ENCODE measurements at places on chromosomes 3 and 15.

GRCh38 chr3:13873818-13874217 lies 6.1 kb downstream of the WNT7A start:
- no peak for DNase-seq

DNA sequence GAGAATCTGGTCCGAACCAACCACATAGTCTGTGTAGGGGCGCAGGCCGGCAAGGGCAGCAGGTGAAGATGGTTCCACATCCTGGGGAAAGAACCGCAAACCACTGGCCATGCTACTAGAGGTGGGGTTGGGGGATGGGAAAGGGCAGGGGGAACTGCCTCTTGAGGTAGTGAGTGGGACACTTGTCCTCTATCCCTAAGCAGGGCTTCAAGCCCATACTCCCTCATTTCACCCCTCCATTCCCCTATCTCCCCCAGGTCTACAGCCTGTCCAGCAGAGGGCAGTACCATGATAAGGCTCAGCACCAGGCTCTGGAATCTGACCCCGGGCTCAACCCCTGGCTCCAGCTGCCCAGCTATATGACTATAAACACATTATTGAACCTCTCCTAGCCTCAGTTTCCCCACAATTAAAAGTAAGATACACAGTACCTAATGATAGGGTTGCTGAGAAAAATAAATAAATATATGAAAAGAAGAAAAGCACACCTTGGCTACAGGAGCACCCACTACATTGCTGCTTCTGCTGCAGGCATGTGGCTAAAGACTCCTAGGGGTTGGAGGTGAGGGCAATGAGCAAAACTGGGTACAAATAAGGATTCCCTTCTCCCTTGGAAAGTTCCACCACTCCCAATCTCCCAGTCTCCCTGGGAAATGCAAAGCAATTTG lies 6.3 kb downstream of the GORASP1 start:
- DNase-seq: no peak

GRCh38 chr3:182710557-182711157 lies 82.6 kb upstream of the ATP11B start:
- no peak for DNase-seq

DNA sequence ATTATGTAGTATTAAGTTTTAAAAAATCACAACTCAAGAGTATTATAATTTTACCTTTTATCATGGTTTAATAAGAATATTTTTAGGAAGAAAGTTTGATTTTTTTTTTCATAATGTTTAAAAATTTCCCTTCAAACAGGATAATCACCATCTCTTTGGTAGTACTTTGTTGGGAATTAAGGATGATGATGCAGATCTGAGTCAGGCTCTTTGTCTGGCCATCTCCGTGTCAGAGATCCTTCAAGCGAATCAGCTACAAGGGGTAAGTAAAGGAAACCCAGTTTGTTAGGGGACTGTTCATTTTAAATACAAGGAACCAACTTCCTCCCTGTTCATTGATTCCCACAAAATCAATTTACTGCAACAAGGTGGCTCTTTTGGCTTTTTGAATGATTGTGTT lies 36.8 kb upstream of the NIT2 start:
- DNase-seq: no peak

- peak; percentile 4 for DNase-seq
Measured at GRCh38 chr15:29668120-29668602, 154.1 kb downstream of the TJP1 start.

DNA sequence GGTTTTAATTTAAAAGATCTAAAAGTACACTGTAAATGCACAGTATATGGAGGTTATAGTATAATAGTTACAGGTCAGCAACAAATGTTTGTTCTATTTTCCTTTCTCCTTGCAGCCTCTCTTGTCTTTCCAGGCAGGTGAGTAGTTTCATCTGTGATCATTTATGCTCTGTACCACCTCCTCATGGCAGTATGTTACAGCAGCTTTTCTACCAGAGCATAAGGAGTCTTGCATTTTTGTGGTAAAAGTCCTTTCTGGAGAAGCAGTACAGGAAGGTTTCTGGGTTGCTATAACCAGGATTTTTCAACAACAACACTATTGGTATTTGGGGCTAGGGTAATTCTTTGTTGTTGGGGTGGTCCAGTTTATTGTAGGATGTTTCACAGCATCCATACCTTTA lies 59.5 kb downstream of the ZNF609 start:
- DNase-seq: no peak

- no peak for DNase-seq
Measured at GRCh38 chr15:51071578-51071977, 23.1 kb downstream of the TNFAIP8L3 start.

DNA sequence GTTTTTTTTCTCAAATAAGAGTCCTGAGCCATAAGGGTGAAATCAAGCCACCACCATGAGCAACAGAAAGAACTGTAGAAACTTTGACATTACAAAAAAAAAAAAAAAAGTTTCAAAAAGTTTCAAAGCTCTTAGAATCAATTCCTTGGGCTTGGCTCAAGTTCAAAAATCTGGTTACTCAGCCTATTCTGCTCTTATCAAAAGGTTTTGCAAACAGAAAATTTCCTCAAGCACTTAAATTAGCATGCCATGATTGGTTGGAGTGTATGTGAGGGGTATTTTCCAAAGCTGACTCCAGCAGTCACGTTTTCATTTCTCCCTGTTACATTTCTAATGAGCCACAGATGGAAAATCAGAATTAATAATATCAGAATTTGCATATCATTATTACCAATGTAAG lies 12.1 kb upstream of the PEX5L start:
- DNase-seq: no peak

DNA sequence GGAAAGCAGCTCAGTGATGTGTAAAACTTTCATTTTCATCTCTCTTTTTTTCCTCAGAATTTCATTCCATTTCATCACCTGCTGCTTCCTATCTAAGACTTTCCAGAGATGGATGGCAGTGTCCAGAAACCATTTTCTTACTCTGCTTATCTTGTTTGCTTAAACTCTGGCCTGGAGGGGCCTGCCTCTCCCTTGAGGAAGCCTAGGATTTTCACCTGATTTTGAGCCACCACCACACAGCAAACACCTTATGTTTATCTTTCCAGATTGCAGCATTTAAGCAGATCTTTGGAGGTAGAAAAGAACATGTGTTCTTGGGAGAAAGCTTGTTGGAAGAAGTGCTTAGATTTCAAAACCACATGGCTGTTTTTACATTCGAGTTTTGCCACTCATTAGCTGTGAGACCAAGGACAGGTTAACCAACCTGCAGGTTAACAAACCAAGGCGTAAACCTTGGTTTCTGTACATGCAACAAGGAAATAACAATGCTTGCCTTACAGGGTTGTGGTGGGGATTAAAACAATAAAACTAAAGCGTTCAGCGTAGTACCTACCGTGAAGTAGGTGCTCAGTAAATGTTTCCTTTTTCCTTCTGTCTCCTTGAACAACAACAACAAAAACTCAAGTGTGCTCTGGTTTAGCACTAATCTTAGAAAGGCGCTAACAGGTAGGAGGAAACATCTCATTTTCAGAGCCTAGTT lies 120.3 kb downstream of the CLSTN2 start:
- DNase-seq: no peak

DNA sequence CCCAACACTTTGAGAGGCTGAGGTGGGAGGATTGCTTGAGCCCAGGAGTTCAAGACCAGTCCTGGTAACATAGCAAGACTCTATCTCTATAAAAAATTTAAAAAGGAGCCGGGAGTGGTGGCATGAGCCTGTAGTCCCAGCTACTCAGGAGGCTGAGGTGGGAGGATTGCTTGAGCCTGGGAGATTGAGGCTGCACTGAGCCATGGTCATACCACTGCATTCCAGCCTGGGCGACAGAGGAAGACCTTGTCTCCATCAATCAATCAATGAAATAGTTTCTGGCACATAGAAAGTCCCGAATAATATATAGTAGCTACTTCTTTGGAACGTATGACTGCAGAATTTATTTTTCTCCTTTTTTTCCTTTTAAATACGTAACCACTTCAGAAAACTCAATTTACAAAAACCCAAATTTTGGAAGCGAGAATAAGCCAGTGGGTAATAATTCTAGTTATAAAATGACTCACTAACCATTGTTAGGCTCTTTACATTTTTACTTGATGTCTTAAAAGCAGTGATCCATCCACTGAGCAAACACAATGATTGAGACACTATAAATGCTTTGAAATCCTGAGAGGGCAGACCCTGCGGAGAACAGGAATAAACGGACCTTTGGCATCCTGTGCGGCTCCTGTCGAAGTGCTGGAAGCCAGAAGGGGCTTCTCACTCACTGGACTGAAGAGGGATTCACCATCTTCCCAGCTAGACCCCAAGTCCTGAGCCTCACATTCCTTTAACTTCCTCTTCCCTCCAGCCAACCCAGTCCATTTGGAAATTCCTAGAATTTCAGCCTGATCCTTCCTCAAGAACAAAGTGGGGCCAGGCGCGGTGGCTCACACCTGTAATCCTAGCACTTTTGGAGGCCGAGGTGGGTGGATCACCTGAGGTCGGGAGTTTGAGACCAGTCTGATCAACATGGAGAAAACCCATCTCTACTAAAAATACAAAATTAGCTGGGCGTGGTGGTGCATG lies 68.4 kb upstream of the MFGE8 start:
- DNase-seq: no peak

DNA sequence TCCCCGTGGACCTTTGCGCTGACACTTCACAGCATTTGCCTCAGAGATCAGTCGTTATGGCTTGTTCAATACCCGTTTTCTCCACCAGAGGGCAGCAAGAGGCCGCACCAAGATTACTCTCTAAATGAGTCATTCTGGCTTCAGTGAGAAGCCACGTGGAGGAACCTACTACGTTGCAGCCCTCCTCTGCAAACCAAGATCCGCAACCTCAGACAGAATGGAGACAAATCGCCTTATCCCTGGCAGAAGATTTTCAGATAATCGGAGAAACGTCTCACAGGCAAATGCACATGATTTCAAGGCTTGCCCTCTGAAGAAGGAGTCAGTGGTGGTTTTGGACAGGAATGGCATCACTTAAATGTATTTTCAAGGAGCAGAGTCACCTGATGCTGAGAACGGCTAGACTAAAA lies 60.5 kb downstream of the GTPBP8 start:
- peak; percentile 84 for DNase-seq

DNA sequence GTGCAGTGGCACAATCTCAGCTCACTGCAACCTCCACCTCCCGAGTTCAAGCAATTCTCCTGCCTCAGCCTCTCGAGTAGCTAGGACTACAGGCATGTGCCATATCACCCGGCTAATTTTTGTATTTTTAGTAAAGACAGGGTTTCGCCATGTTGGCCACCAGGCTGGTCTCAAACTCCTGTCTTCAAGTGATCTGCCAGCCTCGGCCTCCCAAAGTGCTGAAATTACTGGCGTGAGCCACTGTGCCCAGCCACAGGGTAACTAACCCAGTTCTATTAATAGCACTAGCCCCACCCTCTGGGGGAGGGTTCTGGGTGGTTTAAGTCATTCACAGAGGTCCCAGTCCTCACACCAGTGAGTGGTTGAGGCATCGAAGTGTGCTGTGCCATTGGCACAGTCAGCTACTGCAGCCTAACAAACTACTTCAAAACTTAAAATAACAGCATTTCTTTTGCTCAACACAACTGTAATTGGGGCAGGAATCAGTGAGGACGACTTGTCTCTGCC lies 44.0 kb downstream of the RHCG start:
- no peak for DNase-seq

DNA sequence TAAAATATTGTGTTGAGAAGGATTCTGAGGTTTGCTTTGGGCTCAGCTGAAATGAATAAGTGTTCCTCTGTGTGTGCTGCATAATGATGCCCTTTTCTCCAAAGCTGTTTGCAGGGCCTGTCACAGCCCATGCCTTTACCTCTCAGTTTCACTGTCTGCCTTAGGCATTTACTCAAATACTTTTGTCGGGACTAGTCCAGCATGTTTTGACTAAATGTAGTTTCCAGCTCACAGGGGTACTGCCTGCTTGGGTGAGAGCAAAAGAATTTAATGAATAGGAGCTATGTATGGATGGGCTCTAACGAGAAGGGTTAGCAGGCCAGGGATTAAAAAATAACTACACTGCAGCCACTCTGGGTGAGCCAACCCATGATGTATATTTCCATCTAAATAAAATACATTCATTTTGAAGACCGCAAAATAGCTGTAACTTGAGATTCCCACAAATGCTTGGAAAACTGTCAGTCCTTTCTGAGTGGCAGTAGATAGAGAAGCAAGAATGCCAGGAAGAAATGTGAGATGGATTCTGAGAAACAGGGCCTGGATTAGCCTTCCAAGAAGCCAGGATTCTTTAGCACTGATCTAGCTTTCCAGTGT lies 549.2 kb upstream of the TBL1XR1 start:
- no peak for DNase-seq

DNA sequence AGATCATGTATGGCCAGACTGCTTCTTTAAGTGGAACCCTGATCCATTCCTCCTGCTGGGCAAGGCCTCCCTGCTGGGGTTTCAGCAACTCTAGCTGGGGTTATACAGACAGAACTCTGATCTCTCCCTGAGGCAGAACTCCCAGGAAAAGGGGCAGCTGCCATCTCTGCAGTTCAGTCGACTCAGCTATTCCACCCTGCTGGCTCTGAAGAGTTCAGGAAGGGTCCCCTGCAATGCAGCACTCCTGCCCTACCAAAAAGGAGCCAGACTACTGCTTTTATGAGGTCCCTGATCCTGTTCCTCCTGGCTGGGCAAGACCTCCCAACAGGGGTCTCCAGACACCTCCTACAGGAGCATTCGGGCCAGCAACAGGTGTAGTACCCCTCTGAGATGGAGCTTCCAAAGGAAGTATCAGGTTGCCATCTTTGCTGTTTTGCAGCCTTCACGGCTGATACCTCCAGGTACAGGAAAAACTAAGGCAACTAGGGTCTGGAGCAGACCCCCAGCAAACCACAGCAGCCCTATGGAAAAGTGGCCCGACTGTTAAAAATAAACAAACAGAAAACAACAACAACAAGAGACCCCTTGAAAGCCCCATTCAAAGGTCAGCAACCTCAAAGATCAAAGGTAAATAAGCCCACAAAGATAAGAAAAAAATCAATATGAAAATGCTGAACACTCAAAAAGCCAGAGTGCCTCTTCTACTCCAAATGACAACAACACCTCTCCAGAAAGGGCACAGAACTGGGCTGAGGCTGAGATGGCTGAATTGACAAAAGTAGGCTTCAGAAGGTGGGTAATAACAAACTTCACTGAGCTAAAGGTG lies 14.2 kb upstream of the CP start:
- no peak for DNase-seq

DNA sequence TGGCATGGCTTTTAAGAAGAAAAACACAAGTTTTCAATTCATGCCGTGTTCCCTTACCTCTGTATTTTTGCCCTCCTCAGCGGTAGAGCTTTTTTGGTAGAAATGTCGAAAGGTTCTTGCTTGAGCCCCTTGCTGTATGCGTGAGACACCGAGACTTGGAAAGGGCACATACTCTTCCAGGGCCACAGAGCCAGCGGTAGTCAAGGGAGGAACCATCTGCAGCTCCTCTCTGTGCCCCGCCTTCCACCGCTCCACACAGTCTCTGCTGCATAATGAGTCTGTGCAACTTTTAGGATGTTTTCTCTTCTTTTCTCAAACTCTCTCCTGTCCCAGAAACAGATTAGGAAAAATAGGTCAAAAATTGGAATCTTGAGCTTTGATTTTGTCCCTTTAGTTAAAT lies 77.5 kb downstream of the LPP start:
- no peak for DNase-seq

DNA sequence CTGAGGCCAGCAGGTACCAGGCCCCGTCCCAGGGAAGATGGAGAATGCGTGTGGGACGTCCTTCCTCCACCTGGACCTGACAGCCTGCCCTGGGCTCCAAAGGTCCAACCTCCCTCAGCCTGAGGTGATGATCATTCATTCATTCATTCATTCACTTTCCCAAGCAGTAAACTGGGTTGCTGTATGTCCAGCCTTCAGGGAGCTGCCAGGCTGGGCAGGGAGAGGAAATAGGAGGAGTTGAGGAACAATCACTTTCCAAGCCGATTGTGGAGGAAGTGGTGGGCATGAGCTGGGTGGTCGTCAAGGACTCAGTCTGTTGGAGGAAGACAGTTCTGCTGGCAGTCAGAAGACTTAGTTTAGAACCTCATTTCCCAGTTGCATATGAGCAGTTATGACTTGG lies 10.2 kb upstream of the CCDC33 start:
- no peak for DNase-seq

Data from activated T-cell treated with anti-CD3 and anti-CD28 coated beads for 24 hours (primary cell).